ENCODE measurements at places on chromosomes 2 and 18.

DNA sequence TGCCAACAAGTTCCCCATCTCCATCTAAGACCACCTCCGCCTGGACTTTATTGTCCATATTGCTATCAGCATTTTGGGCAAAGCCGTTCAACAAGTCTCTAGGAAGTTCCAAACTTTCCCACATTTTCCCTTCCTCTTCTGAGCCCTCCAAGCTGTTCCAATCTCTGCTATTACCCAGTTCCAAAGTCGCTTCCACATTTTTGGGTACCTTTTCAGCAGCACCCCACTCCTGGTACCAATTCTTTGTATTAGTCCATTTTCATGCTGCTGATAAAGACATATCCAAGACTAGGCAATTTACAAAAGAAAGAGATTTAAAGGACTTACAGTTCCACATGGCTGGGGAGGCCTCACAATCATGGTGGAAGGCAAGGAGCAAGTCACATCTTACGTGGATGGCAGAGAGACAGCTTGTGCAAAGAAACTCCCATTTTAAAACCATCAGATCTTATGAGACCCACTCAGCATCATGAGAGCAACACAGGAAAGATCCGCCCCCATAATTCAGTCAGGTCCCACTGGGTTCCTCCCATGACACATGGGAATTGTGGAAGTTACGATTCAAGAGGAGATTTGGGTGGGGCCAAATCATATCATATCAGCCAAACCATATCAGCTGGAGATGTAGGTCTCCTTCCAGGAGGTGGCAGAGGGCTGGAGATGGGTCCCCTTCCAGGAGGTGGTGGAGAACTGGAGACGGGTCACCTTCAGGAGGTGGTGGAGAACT, 19.8 kb upstream of the TXNDC2 start:
- no peak for DNase-seq

DNA sequence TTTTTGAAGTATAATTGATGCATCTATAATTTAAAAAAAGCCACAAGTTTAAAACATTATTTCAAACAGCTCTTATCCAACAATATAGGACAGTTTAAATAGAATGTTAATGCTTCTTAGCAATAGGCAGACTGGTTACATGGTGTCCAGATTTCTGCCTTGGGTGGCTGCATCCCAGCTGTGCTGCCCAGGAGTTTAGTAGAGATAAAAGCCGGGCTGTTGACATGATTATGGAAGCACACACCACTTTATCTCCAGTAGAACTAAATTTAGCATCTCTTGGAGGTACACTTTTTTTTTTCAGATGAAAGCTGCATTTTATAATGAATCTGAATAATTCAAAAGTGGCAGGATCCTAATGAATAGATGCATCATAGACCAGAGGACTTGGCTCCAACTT, 309.7 kb downstream of the PLCL1 start:
- DNase-seq: no peak

DNA sequence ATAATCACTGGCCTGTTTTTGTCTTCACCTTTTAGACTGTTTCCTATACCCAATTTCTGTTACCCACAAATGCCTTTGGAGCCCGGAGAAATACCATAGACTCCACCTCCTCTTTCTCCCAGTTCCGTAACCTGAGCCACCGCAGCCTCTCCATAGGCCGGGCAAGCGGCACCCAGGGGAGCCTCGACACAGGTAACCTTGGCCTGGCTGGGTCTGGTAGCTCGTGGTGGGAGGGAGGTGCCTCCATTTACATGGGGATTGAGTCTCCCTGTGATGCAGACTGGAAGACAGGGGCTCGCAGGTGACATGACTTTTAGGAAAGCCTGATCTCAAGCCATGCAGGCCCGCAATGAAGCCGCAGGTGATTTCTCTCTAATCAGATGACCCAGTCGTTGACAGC, 100.6 kb downstream of the CABLES1 start:
- no peak for DNase-seq

DNA sequence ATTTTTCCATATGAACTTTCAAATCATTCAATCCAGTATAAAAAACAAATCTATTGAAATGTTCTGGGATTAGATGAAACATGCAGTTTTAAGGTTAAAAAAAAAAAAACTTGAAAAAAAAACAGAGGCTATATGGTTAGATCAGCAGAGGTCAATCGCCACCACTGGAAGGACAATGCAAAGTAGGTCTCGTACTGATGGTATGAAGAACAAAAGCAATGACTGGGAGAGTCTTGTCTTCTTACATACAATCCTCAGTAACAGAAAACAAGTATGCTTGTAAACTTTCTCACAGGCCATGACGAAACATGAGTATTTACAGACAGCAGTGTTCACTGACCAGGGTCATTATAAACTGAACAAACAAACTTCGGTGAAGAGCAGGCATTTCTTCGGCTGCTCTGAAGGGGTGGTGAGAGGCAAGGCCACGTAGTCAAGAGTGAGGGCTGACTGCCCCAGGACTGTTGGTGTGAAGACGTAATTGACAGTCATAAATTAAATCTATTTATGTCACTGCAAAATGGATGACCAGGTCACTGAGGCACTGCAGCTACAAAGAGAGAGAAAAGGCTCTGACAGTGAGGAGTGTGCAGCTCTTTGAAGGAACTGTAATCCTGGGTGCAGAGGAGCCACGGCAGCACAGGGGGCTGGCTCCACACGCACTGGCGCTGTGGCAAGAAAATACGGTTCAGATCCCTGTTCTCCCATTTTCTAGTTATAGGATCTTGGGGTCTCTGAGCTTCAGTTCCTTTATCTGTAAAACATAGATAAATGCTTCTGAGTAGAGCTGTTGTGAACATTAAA, 60.0 kb downstream of the NXPH2 start:
- no peak for DNase-seq

GRCh38 chr2:181461056-181461997, 4.1 kb downstream of the ITGA4 start:
- no peak for DNase-seq

GRCh38 chr2:100213595-100213994, 71.2 kb upstream of the AFF3 start:
- DNase-seq: no peak

- DNase-seq: no peak
Measured at GRCh38 chr2:172972005-172972619, 103.5 kb upstream of the MAP3K20 start.

DNA sequence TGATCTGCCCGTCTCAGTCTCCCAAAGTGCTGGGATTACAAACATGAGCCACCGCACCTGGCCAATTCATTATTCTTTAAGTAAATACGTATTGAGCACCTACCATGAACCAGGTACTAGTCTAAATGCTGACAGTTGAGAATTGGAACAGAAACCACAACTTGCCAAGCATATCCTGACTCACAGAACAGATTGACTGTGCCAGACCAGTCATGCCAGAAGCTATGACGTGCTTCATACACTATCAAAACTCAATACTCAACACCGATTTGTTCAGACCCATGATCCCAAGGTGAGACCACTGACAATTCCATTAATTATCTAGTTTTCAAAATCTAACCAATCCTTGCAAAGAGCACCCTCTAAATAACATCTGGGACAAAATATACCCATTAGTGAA, 148.6 kb downstream of the B3GNT2 start:
- DNase-seq: no peak

DNA sequence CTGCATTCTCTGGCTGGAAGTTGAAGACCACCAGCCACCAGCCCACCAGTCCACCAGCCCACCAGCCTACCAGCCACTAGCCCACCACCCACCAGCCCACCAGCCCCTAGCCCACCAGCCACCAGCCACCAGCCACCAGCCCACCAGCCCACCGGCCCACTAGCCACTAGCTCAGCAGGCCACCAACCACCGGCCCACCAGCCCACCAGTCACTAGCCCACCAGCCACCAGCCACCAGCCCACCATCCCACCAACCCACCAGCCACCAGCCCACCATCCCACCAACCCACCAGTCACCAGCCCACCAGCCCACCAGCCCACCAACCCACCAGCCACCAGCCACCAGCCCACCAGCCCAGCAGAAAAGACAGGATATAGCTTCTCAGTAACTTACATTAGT, 18.6 kb upstream of the TMEM131 start:
- DNase-seq: no peak

- no peak for DNase-seq
Measured at GRCh38 chr2:62180975-62181374, 14.9 kb upstream of the B3GNT2 start.

DNA sequence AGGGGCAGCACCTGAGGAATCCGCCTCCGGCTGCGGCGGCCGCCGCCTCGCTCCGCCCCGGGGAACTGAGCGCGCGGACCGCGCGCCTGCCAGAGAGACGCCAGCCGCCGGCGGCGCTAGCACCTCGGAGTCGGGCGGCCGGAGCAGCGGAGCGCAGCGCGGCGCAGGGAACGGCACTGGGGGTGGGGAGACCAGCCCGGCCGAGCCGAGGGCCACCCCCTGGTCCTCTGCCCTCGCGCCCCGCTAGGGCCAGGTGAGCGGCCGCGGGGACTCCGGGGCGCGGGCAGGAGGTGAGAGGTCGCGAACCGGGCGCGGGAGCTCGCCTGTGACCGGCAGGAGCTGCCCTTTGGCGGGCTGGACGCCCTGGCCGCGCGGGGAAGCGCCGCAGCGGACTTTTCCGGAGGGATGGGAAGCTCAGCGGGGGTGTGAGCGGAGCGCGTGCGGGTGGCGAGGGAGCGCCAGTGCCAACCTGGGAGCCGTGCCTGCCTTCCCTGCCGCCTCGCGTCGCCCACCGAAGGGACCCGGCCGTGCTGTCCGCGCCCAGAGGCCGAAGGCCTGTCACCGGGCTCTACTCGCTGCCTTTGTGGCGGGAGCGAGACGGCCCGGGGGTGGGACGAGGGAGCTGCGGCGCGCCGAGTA, at the start of gene GREB1L:
Gene GREB1L (plus strand): TSS at position 92 of the 639 bp plus-strand sequence. CDS start 141,287 bp downstream, outside the sequence.
- no peak for DNase-seq

GRCh38 chr2:115913921-115914320, 1471.5 kb downstream of the DPP10 start:
- DNase-seq: no peak

GRCh38 chr2:43943809-43944452, 51.9 kb downstream of the LRPPRC start:
- DNase-seq: no peak

GRCh38 chr18:26794230-26795101, 71.0 kb downstream of the AQP4 start:
- DNase-seq: no peak

DNA sequence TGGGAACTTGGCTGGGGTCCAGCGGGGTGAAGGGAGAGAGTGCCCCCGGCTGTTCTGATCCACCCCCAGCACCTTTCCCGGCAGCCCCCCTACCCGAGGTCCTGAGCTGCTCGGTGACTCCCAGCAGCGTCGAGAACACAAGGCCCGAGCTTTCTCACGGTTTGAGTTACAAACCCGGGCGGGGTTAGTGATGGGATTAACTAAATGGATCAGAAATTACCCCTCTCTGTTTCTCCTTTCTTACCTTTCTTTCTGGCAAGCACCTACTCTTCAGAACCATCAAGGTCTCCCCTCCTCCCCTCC, 139.4 kb upstream of the GPC1 start:
- no peak for DNase-seq

GRCh38 chr2:226408141-226408540, 391.5 kb downstream of the IRS1 start:
- no peak for DNase-seq

DNA sequence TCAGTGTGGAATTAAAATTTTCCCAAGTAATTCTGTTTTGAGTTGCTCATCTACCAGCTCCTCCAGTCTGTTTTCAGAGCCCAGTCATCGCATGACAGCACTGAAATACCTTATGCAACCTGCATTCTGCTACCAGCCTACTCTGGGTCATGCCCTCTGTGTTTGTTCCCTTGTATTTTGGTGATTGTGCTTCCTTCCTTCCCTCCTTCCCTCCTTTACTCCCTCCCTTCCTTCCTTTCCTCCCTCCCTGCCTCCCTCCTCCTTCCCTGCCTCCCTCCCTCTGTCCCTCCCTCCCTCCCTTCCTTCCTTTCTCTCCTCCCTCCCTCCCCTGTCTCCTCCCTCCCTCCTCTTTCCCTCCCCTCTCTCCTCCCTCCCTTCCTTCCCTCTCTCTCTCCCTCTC, 289.6 kb downstream of the CDH2 start:
- no peak for DNase-seq

GRCh38 chr18:55925772-55926171, 337.8 kb upstream of the TCF4 start:
- no peak for DNase-seq

- no peak for DNase-seq
Measured at GRCh38 chr2:102498414-102498813, 25.4 kb downstream of the SLC9A4 start.

GRCh38 chr2:207734264-207734635, 22.8 kb downstream of the CCNYL1 start:
- DNase-seq: no peak

GRCh38 chr2:96164459-96165184, 19.4 kb upstream of the DUSP2 start:
- DNase-seq: no peak

DNA sequence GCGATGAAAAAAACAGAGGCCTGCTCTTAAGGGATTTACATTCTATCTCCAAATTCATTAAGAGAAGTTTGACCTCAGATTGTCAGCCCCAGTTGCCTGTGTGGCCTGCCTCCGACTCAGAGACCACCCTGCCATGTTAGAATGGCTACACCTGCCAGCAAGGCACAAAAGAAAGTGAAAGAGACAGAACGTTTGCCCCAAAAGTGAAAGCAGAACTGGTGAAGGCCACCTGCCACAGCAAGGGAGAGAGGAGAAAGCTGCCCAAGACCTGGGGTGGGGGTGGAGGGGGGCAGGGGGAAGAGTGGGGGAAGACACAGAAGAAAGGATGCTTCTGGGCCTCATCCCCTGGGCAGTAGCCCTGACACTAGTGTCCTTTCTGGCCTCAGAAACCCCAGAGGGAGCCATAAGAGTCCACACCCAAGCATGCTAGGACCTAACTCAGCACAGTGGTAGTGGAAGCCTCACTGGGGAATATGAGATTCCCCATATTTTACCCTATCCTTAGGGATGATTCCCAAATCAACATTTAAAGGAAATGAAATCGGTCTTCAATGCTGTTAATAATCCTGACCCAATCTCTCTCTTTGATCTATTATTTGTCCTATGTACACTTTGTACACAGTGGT, 389.7 kb downstream of the TXNL1 start:
- no peak for DNase-seq

- no peak for DNase-seq
Measured at GRCh38 chr18:50356036-50356945, 18.6 kb upstream of the SKA1 start.

DNA sequence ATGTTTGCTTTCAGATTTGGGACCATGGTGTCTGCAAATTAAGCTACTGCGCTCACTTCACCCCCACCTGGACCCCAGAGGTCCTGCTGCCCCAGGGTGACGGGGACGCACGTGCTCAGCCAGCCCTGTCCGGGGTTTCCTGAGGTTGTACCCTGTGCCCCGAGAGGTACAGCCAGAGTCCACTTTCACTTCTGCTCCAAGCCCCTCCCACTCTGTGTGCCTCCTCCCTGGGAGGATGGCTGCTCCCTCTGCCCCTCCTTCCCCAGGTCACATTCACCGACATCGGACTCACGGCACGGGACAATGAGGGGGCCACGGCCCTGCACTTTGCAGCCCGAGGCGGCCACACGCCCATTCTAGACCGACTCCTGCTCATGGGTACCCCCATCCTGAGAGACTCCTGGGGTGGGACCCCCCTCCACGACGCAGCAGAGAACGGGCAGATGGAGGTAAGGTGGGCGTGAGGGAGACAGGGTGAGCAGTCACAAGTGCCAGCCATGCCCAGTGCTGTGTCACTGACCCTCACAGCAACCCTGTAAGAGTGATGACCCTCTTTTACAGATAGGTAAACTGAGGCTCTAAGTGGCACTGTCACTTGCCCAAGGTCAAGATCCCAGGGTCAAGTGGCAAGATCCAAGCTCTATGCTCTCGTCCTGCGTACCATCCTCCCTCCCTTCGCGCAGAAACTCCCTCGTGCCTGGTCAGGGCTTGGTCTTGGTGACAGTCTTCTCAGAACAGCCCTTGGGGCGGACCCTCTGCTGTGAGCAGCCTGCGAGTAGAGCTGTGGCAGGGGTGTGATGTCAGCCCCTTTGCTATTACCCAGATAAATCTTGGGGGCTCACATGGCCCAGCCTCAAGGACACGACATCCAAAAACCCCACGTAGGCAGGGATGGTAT, 7.6 kb downstream of the ESPNL start:
- DNase-seq: no peak

Measured in stimulated activated CD8-positive, alpha-beta memory T cell treated with anti-CD3 and anti-CD28 coated beads, Interleukin-15, amount 100 ng/mL, for 4 hours (primary cell).